ENCODE measurements at places on chromosomes 12 and 14.

DNA sequence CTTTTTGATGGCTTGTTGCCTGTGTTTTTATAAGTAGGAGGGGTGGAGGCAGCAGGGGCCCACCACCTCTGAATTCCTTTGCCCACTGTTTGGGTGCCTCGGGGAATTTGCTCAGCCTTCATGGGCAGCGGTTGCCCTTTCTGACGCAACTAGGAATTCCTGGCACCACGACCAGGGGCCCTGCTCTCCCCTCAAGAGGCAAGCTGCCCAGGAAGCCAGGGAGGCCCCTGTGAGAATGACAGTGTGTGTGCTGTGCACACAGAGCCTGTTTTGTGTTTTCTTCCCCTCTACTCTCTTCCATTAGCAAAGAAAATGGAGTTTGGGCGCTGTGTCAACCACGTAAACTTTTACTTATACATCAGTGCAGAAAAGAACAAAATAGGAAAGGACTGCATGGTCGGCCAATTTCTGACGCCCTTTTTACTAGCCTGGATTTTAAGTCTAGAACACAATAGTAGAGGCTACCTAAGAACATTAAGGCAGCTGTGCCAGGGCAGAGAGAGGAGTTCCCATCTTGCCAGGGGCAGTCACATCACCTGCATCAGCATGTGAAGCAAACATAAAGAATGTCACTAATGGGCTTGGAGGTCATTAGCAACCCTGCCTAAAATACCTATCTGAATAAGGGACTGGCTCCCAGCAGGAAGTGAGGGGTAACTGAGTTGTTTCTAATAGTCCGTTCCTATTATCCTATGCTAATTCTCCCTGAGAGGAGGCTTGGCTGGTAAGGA lies 17.9 kb upstream of the PTGR2 start:
- no peak for DNase-seq

GRCh38 chr12:48818831-48819590 lies 715 bp downstream of the CACNB3 start:
- no peak for DNase-seq

- no peak for DNase-seq
These were observed 4.8 kb downstream of the C12orf71 start for GRCh38 chr12:27077586-27077985.

GRCh38 chr12:75908961-75909605 lies 122.5 kb downstream of the PHLDA1 start:
- peak; percentile 48 for DNase-seq

DNA sequence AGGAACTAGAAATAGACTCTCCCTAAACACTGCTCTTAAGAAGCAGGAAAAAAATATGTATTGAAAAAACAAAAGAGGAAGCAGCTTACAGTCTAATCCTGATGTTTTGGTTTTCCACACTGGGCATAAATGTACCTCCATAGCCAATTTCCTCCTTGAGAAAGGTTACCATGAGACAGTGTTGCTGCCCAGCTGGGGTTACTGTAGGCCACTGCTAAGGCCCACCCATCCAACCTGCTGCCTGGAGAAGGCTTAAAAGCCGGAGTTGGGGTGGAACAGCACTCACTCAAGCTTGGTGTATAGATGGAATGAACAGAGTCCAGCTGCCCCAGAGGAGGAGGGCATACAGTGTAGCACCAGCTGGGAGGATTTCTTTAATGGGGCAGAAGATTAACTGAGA lies 41.1 kb downstream of the ERG28 start:
- DNase-seq: no peak

DNA sequence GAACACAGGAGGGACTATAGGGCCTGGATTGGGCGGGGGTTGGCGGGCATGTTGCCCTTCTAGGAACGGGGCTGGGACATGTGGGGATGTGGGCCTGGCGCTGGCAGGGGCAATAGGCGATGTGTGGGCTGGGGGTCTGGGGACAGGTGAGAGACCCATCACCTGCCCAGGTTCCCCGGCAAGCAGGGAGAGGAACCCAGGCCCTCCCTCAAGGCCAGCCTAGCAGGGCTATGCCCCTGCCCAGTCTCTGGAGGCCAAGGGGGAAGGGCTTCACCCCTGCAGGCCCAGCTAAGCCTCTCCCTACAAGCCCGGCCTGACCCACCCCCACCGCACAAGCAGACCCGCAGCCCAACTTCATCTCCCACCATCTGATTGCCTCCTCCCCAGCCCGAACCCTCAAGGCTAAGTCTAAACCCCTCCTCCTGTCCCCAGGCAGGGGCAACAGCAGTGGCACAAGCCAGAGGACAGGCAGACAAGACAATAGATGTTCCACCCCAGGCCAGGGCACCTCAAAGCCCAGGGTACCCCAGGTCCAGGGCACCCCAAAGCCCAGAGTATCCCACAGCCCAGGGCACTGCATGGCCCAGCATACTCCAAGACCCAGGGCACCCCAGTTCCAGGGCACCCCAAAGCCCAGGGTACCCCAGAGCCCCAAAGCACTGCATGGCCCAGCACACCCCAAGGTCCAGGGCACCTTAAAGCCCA lies 6.5 kb downstream of the JAG2 start:
- no peak for DNase-seq

- DNase-seq: no peak
These were observed 98.1 kb downstream of the ESR2 start for GRCh38 chr14:64196056-64196455.

- DNase-seq: no peak
These were observed 3.3 kb upstream of the SLC22A17 start for GRCh38 chr14:23355871-23356435.

DNA sequence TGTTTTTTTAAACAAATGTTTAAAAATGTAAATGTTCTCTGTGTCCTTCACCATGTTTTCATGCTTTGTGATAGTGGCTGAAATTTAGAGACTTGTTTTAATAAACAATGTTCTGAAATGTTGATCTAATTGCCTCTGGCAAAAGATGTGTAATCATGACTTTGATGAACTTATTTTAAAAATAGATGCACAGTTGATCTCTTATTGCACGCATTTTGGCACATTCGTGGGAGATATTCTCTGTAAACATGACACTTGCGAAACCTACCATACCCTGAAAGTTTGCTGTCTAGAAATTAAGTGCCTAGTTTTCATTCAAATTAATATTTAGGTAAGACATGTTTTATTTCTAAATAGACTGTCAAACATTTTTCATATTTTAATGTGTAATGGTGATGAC lies 119.7 kb upstream of the DNM1L start:
- no peak for DNase-seq

DNA sequence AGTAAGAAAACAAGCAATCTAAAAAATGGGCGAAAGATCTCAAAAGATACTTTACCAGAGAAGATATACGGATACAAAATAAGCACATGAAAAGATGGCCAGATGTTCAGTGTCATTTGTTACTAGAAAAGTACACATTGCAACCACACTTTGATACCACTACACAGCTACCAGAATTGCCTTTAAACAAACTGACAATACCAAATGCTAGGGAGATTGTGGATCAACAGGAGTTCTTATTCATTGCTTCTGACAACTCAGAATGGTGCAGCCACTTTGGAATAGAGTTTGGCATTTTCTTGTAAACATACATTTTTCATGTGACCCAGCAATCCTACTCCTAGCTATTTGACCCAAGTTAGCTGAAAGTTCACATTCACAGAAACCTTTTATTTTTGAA lies 136.3 kb downstream of the FUT8 start:
- no peak for DNase-seq

DNA sequence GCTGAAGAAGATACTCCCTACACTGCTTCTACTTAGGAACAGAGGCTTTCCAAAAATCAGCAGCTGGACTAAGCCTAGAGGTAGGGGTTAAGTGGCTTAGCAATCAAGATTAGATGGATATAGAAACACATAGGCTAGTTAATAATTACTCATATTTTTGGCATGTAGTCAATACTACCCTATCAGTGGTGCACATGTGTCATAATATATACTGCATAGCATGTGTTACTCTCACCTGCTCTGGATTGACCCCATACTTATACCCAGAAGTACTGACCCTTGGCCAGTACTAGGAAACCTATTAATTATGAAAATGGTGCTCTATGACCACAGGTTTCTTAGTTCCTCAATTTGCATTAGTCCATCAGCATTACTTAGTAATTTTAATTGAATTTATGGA lies 528.4 kb upstream of the LMO3 start:
- DNase-seq: no peak

DNA sequence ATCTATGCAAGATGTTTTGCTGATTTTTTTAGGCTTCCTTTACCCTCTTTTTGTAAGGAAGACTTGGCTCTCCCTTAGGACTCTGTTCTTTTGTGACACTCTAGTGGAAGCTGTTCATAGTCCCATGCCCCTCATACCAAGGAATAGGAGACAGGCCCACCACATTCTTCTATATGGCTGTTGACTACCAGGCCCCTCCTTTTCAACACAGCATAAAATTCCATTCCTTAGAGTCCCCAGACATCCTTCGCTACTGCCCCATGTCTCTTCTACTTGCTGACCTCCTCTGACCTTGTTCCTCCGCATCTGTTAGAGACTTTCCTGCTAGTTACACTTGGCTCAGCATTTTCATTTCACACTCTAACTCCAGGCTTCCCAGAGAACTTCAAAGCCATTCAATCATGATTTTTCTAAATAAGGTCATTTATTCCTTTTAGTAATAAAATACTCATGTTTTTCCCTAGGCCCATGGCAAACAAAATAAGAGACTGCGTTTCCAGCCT lies 9.7 kb downstream of the PIK3C2G start:
- no peak for DNase-seq

DNA sequence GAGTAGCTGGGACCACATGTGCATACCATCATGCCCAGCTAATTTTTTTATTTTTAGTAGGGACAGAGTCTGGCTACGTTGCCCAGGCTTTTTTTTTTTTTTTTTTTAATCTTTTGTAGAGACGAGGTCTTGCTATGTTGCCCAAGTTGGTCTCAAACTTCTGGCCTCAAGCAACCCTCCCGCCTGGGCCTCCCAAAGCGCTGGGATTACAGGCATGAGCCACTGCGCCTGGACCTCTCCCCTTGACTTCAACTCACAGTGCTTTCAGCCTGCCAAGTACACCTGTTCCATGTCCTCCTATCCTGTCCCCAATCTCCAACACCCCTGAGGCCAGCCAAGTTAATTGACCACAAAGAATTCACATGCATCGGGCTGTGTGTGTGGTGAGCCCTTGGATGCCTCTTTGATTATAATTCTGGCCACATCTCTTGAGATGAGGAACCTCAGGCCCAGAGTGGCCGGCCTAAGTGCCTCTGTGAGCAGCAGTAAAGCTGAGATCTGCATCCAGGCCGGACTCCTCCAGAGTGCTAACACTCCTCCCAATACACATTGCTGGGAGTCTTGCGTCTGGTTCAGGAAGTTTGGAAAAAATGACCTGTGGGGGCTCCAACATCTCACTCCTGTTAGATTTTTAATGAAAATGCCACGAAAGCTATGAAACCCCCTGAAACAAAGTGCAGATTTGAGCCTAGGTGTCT lies 6.8 kb downstream of the RAB35 start:
- DNase-seq: no peak

GRCh38 chr14:97491697-97492096 lies 694.5 kb downstream of the VRK1 start:
- DNase-seq: no peak

DNA sequence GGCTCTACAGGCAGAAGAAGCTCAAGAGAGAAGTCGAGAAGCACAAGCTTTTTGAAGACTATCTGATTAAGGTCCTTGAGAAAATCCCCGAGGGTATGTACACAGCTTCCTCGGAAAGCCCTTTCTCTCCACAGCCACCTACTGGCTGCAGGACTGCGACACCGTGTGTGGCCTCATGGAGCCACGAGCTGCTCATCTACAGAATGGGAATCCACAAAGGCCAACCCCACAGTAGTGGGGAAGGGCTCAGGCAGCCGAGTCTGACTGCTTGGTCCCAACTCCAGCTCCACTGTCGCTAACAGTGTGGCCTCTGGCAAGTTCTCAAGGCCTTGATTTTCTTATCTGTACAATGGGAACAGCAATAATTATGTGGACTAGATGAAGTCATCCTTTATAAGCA lies 2.5 kb downstream of the CCDC197 start:
- DNase-seq: no peak

DNA sequence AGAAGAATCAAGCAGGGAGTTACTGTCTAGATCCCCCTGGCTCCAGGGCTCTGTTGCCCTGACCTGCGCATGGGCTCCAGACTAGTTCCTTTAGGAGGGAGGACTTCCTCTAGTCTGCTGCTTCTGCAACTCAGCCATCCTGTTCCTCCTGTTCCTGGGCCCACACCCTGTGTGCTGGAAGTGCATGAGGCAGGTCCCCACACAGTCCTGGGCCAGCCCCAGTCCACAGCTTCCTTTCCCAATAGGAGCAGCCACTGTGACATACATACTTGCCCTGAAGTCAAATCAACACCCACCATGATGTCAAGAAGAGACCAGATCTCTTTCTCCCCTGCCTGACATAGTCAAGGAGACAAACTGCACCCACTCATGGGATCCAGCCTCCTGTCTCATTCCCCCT lies 1.3 kb downstream of the SDR9C7 start:
- no peak for DNase-seq

DNA sequence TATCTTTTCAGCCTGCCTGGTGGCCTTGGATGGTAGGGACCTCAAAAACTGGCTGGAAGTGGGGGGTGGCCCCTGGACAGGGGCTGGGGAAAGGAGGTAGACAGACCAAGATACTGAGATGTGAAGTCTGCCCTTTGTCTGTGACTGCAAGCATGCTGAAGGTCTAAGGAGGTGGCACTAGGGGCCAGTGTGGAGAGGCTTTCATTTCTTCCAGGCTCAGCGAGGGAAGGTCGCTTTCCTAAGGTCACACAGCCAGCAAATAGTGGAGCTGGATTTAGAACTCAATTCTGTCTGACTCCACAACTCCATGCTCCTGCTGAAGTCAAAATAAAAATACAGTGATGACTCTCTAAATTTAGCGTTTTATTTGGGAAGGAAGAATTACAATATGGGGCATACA lies 11.3 kb upstream of the PLBD2 start:
- DNase-seq: no peak

DNA sequence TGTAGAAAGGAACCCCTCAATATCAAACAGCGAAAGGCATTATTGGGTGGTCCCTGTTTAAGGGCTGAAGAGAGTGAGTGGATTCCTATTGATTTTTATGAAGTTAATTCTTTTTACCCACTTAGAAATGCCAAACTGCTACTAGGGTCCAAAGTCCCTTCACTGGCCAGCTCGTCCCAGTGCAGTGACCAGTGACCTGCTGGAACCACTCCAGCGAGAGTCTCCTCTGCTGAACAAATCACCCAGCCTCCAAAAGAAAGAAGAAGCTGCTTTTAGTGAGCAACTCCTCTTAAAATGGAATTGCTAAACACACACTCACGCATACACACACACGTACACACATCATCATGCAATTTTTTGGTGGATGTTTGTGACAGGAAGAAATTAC lies 198.2 kb upstream of the PLEKHG7 start:
- no peak for DNase-seq

DNA sequence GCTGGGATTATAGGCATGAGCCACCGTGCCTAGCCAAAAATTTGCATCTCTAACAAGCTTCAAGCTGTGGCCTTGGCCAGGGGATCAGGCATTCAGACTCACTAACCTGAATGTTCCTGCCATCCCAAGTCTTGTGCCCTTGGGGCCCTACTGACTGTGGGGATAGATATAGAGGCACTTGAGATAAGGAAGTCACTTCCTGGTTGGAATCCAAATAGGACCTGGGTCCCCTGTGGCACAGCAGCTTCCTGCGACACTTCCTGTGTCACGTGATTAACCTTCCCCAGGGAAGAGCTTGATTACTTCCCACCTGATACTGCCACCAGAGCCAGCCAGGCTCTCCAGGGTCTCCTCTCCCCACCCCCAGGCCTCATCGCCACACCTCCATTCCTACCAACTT lies 128.2 kb downstream of the BCL11B start:
- DNase-seq: no peak

GRCh38 chr12:68240079-68240478 lies 13.3 kb downstream of the IL22 start:
- DNase-seq: no peak

- no peak for DNase-seq
These were observed 1149.0 kb upstream of the USP15 start for GRCh38 chr12:61111218-61111617.

All from BE2C (cell line).